ENCODE measurements at places on chromosomes 2 and 18.

- no peak for DNase-seq
Observed at GRCh38 chr2:65281627-65282351, 54.2 kb downstream of the ACTR2 start.

DNA sequence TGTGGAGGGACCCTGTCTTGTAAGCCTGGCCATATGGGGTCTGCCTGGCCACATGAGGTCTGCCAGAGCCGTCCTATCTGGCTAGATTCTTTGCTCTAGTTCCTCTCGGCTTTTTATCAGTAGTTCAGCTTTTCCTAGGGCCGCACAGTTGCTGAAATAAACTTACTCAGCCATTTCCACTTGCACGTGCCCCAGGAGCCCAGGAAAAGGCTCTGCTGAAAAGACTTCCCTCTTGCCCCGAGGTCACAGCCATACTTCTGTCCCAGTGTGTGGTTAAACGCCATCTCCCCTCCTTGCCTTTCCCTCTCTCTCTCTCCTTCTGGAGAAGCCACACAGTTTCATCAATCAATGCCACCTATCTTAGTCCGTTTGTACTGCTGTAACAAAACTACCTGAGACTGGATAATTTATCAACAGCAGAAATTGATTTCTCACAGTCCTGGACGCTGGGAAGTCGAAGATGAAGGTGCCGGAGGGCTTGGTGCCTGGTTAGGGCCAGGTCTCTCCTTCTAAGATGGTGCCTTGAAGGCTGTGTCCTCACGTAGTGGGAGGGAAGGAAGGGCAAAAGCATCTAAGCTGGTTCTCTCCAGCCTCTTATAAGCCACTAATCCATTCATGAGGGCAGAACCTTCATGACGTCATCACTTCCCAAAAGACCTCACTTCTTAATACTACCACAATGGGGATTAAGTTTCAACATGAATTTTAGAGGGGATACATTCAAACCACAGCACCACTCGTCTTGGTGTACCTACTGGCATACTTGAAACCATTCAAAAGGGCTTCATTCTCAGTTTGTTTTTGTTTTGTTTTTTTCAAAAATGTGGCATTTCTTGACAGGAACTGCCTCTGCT, 11.2 kb upstream of the GALM start:
- DNase-seq, result no peak

- no peak for DNase-seq
Observed at GRCh38 chr2:85642725-85643124, 25.3 kb downstream of the SFTPB start.

- DNase-seq, result no peak
Observed at GRCh38 chr2:160278879-160279177, 78.8 kb upstream of the ITGB6 start.

DNA sequence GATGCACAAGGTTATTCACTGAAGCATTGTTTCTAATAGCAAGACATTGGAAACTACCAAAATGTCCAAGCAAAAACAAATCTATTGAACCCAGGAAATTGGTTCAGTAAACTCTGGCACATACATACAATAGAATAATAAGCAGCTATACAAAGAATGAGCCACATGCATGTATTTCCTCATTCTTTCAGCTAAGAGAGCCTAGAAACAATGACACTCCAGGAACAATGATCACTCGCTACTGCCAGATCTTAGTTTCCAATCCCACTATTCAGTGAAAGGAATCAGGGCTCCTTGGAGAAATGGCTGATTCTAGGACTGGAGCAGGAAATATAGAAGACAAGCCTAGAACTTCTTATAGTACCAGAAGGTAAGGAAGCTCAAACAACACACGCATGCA, 221.9 kb upstream of the AGAP1 start:
- no peak for DNase-seq

GRCh38 chr2:179860255-179861026, 971 bp downstream of the ZNF385B start:
- no peak for DNase-seq

- DNase-seq, result no peak
Observed at GRCh38 chr2:222523783-222524544, 99.6 kb downstream of the SGPP2 start.

DNA sequence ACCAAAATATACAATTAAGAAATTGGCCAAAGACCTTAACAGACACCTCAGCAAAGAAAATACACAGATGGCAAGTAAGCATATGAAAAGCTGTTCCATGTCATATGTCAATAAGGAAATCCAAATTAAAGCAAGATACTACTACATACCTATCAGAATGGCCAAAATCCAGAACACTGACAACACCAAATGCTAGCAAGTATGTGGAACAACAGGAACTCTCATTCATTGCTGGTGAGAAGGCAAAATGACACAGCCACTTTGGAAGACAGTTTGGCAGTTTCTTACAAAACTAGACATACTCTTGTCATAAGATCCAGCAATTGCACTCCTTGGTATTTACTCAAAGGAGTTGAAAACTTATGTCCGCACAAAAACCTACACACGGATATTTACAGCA, 20.3 kb upstream of the DNAJC10 start:
- no peak for DNase-seq

Data from GM12891 (cell line).